ENCODE measurements at places on chromosomes 7 and 10. TPM values are rescaled to one million over a fixed set of nuclear protein-coding genes. Genes with fewer than 3 reads are reported as not detected.

DNA sequence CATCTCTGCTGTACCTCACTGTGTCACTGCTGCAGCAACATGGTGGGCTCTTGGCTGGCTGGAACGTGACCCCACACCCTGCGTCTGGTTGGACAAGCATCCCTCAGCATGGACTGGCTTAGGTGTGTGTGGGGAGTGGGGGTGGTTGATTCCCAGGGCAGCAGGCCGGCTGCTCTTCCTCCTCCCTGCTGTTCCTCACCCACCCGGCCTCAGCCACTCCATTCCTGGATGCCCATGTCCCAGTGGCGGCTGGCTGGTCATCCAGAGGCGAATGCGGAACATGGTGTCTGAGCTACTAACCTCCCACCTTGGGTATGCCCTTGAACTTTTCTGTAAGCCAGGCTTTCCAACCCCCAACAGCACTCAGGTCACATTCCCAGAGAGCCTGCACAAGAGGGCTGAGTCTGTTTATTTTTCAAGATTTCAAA, 81.2 kb downstream of the GRK5 start:
- H3K4me3 ChIP-seq: no peak overlapping the region
- DNase-seq: no peak
- H3K36me3 ChIP-seq: no peaks in the 10 kb centered on the region
- H3K4me1 ChIP-seq: peaks cover 91% of the 10 kb centered on the region
- H3K27me3 ChIP-seq: no peaks in the 10 kb centered on the region

- H3K27me3 ChIP-seq: no peaks in the 10 kb centered on the region
- no peak overlapping the region for H3K27ac ChIP-seq
- no peaks in the 10 kb centered on the region for H3K4me1 ChIP-seq
- DNase-seq: no peak
- no peaks in the 10 kb centered on the region for H3K36me3 ChIP-seq
These were observed 210.4 kb upstream of the IMMP2L start for GRCh38 chr7:111772716-111773115.

- DNase-seq: no peak
- no peaks in the 10 kb centered on the region for H3K4me1 ChIP-seq
- peaks cover 15% of the 10 kb centered on the region for H3K36me3 ChIP-seq
- H3K4me3 ChIP-seq: no peak overlapping the region
- no peaks in the 10 kb centered on the region for H3K27me3 ChIP-seq
- no peak overlapping the region for H3K27ac ChIP-seq
These were observed 56.2 kb downstream of the COL17A1 start for GRCh38 chr10:104029521-104029860.

DNA sequence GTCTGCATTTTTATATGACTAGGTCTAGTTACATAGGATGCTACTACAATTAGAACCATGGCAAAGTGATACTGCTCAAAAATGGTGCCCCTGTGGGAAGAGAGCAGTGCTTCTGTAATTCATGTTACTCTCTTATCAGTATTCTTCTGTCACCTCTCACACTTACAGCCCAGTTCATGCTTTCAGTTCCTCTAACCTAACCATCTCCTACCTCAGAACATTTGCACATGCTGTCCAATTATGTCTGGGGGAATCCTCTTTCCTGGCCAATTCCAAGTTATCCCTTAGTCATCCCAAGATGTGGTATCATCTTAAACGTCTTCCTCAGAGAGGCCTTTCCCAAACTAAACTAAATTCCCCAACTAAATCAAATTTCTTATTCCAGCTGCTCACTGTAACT, 190.2 kb downstream of the RELN start:
- H3K4me1 ChIP-seq: no peaks in the 10 kb centered on the region
- H3K4me3 ChIP-seq: no peak overlapping the region
- H3K27me3 ChIP-seq: no peaks in the 10 kb centered on the region

GRCh38 chr10:123743441-123744223, 77.5 kb downstream of the GPR26 start:
- no peak overlapping the region for H3K27ac ChIP-seq
- no peaks in the 10 kb centered on the region for H3K36me3 ChIP-seq
- no peak overlapping the region for H3K4me3 ChIP-seq
- no peaks in the 10 kb centered on the region for H3K4me1 ChIP-seq
- DNase-seq: no peak
- no peaks in the 10 kb centered on the region for H3K27me3 ChIP-seq

DNA sequence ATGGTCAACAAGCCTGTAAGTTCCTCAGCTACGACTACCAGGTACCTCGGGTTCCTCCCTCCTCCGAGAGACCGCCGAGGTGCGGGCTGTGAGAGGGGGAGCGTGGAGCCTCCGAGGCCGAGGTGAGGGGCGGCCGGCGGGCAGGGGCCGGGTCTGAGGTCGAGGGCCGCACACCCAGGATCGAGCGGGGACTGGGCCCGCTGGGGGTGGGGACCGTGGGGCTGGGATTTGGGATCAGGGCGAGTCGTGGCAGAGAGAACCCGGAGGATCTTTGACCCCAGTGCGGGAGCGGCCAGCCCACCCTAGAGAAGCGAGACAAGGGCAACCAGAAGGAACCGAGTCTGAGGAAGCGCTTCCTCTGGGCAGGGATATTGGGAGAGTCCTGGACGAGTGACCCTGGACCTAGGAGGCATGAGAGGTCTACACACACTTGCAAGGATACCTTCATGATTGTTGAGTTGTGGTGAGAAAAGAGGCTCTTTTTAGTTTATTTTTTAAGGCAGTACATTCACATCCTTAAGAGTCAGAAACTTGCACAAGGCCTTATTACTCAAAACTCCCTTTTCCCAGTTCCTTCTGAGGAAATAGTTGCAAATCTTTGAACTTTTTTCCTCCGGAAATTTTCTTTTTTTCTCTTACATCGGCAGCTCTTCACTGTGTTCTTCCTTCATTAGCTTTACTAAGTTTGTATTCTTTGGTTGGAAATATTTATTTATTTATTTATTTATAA, 395 bp downstream of the ZNF487 start:
- H3K27me3 ChIP-seq: no peaks in the 10 kb centered on the region
- H3K4me3 ChIP-seq: peak overlapping the region; percentile 67
- DNase-seq: no peak
- H3K4me1 ChIP-seq: peaks cover 13% of the 10 kb centered on the region
- H3K36me3 ChIP-seq: no peaks in the 10 kb centered on the region

GRCh38 chr10:74873803-74874454, 47.5 kb downstream of the KAT6B start:
- no peaks in the 10 kb centered on the region for H3K36me3 ChIP-seq
- H3K27ac ChIP-seq: no peak overlapping the region
- H3K27me3 ChIP-seq: no peaks in the 10 kb centered on the region
- H3K4me1 ChIP-seq: peaks cover 20% of the 10 kb centered on the region
- no peak overlapping the region for H3K4me3 ChIP-seq

GRCh38 chr7:50594136-50594535, 28.9 kb upstream of the DDC start:
- H3K4me3 ChIP-seq: no peak overlapping the region
- no peaks in the 10 kb centered on the region for H3K36me3 ChIP-seq
- no peak for DNase-seq
- peaks cover 18% of the 10 kb centered on the region for H3K4me1 ChIP-seq
- no peak overlapping the region for H3K27ac ChIP-seq
- H3K27me3 ChIP-seq: no peaks in the 10 kb centered on the region

DNA sequence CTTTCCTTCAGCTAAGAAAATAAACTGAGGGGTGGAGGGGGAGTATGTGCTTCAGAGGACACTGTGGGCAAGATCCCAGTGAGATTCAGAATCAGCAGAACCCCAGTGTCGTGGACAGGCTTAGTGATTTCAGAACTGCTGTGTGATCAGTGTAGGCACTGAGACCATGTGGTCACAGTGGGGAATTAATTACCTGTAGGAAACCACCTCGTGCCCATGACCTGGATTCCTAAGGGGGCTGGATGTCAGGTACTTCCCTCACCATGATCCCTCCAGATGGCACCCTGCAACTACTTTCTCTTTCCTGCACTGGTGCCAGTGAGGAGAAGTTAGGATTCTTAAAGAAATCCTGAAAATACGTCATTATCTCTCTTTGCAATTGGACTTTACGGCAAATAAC, 64.4 kb downstream of the HBP1 start:
- no peak for DNase-seq
- no peaks in the 10 kb centered on the region for H3K27me3 ChIP-seq
- no peak overlapping the region for H3K4me3 ChIP-seq
- no peaks in the 10 kb centered on the region for H3K4me1 ChIP-seq
- no peak overlapping the region for H3K27ac ChIP-seq
- H3K36me3 ChIP-seq: no peaks in the 10 kb centered on the region

DNA sequence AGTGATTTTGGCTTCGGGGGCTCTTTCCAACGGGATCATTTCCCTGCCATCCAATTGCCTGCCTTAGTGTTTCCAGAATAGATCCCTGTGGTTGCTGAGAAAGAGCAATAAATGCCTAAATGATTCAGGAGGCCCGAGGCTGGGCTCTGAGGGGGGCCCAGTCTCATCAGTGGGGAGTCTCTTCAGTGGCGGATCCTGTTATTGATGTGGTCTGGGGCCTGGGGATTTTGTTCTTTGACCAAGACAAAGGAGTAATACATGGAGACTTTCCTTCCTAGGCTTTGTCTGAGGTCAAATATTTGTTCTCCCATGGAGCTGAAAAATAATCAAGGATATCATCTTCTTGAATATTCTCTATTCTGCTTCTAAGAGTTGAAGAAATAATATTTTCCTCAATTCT, 40.8 kb downstream of the TAS2R41 start:
- no peak for DNase-seq
- H3K27me3 ChIP-seq: no peaks in the 10 kb centered on the region
- H3K4me1 ChIP-seq: no peaks in the 10 kb centered on the region
- H3K27ac ChIP-seq: no peak overlapping the region
- H3K4me3 ChIP-seq: no peak overlapping the region

DNA sequence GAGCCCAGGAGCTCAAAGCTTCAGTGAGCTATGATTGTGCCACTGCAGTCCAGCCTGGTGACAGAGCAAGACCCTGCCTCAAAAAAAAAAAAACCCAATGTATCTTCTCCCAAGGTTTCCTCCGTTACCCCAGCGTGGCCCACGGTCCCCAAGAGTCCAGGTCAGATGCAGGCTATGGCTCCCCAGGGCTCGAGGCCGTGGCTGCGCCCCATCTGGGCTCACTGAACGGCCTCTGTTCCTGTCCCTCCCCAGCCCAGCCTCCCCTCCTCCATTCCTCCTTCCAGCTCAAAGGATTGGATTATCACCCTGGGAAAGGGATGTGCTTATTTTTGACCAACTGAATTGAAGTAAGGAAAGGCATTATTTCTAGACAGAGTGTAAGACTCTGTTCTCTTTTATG, 31.0 kb downstream of the STK32C start:
- H3K4me1 ChIP-seq: no peaks in the 10 kb centered on the region
- H3K27ac ChIP-seq: no peak overlapping the region
- H3K27me3 ChIP-seq: no peaks in the 10 kb centered on the region

GRCh38 chr10:133456041-133456951, 2.6 kb downstream of the SCART1 start:
- DNase-seq: no peak
- H3K4me1 ChIP-seq: no peaks in the 10 kb centered on the region
- no peak overlapping the region for H3K4me3 ChIP-seq
- no peak overlapping the region for H3K27ac ChIP-seq
- H3K36me3 ChIP-seq: no peaks in the 10 kb centered on the region

DNA sequence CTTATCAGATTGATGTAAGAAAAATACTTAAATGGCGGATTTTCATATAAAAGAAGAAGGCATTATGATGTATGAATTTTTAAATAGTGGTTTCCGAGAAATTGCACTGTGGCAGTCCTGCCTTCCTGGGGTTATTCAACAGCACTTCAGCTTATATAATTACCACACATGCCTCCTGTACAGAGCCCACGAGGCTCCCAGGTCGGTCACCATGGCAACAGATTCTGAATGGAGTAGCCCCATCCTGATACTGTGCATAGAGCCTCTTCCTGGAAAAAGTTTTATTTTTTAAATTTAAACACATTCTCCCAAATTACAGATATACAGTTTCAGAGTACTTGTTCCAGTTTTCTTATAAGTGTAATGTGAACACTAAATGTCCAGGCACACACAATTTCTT, 15.9 kb upstream of the ASB4 start:
- no peaks in the 10 kb centered on the region for H3K36me3 ChIP-seq
- no peak overlapping the region for H3K4me3 ChIP-seq
- H3K27me3 ChIP-seq: no peaks in the 10 kb centered on the region
- no peak for DNase-seq

GRCh38 chr10:133226251-133226808, 3.7 kb upstream of the UTF1 start:
- no peak overlapping the region for H3K27ac ChIP-seq
- H3K4me3 ChIP-seq: no peak overlapping the region
- no peaks in the 10 kb centered on the region for H3K27me3 ChIP-seq
- no peak for DNase-seq

Gene GTPBP4
- total RNA-seq: 47.0 TPM

Gene GPR146
- 10.1 TPM for total RNA-seq

Gene CYP26C1
- 0.20 TPM for total RNA-seq
